ENCODE measurements at places on chromosomes 12 and 14.

- DNase-seq, result no peak
These were observed 1127.4 kb downstream of the LRFN5 start for GRCh38 chr14:42734041-42734440.

DNA sequence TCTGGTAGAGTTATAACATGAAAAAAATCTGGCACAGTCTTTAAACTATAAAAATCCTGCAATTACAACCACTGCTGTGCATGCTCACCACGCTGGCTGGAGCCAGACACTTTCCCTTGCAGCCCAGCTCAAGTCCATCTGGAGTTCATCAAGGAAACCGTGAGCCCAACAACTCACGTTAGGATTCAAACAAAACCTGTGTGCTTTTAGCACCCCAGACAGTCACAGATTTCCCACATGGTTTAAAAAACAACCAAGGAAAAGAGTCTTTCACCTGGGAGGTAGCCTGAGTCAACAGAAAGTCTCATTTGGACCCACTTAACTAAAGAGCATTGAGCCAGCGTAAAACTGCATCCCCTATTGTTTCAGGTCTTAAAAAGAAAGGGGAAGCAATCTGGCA is 4.7 kb downstream of the LRIG3 start:
- DNase-seq, result peak; percentile 67

DNA sequence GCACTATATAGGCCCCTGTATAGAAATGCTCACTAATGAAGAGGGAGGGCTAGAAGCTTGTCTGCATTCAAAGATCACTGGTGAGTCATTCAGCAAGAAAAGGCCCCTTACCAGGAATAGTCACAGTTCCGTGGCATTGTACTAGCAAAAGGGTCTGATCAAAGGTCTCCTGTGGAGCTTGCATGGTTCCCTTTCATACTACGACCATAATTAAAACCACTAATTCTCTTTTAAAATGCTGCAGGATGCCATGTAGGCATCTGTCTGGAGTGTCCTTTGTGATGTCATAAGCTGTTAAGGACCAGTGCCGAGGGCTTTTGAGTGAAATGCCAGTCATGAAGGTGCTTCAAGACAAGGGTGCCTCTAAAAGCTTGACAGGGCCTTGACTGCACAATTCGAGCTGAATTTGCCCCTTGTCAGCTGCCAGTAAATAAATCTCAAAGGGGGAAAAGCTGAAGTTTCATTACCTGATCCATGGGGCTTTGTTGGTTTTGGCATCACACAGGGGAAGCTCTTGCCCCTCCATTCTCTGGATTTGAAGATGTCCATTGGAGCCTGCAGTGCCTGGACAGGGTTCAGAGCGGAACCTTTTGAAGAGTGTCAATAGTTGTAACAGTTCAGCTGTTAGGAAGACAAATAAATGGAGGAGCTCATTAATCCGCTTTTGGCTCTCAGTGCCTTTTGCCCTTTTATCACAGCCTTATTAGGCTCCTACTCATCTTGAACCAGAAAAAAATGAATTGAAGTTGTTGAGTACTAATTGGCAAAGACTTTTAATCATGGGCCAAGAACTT is 69.1 kb downstream of the TMEM260 start:
- DNase-seq, result no peak

- no peak for DNase-seq
These were observed 37.4 kb downstream of the RCOR1 start for GRCh38 chr14:102629808-102630350.

DNA sequence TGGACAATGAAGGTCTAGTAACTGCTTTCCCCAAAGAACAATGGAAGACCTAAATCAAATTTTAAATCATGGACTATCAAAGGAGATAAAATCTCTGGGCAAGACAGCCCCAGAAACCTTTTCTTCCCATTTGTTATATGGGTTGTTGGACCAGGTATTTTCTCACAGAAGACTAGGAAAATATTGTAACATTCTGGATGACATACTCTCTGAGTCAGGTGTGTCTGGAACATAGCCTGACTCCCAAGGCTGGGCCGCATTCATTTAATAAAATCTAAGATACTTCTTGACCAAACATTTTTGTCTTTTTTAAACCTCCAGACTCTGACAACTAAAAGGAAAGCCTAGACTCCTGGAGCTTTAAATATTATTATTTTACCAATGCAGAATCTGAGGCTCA is 87.9 kb downstream of the ATP23 start:
- no peak for DNase-seq

- DNase-seq, result no peak
These were observed 204.5 kb upstream of the PRKD1 start for GRCh38 chr14:30132196-30132595.

GRCh38 chr14:52950898-52951680 is at the start of gene FERMT2:
Gene FERMT2 (minus strand): TSS chr14:52951050. CDS start chr14:52950568, 482 bp downstream.
- peak; percentile 78 for DNase-seq

DNA sequence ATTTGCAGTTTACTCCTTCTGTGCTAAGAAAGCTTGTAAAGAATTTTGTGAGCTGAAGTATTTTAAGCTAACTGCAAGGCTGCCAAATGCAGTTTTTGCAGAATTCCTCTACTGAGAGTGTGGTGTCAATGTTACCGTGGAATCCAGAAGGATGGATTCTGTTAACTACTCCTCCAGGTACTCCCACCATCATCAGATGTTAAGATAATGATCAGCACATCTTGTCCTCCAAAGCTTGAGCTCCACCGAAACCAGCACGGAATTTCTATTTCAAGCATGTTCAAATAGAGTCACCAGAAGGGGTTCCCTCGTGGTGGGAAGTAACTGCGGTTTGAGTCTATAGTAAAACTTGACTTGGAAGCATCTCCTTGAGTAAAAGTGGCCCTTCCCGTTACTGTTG is 64.3 kb upstream of the CDKN3 start:
- no peak for DNase-seq

DNA sequence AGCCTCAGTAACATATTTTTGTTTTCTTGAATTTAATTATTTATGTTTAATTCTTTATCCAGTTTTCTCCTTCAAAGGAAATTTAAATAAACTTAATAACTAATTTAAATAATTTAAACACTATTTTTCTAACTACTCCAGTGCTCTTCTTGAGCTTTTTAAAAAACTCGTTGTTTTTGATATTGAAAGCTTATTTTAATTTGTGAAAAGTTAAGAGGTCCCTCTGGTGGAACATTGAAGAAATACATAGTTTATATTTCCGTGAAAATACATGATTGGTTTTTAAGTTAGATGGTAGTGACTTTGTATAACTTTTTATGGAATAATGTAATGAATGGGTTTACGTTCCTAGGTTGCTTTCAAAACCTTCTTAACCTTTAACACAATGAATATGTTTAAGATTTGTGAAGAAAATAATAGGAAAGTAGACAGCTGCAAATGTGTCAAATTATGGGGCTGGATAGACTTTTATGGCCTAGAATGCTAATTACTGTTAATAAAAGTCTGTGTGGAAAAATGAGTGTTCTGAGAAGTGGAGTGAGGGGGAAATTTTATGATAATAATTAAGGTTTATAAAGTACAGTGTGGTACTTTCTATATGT is 45.9 kb upstream of the MSRB3 start:
- DNase-seq, result peak; percentile 1

- DNase-seq, result peak; percentile 55
These were observed 9.8 kb upstream of the HSP90AA1 start for GRCh38 chr14:102096569-102097188.

- DNase-seq, result no peak
These were observed 95.1 kb upstream of the RFX4 start for GRCh38 chr12:106487664-106488063.

GRCh38 chr12:26119391-26119989 is 5.3 kb downstream of the BHLHE41 start:
- DNase-seq, result no peak

DNA sequence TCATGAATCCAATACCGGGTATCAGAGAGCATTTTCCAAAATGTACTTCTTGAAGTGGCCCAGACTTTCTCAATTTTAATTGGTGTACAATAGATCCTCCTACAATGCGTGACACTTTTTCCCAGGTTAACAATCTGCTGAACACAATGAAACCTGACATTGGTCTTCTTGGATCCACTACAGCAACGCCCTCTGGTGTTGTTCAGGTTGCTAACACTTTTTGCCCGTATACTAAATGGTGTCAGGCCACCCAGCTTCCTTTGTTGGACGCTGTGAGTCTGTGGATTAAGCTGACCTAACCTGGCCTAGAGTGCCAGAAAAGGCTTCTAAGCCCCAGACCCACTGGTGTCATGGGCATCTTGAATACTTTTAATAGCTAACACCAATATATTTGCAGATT is 89.2 kb downstream of the KCNK10 start:
- DNase-seq, result no peak

- no peak for DNase-seq
These were observed 67.6 kb downstream of the PLEKHA5 start for GRCh38 chr12:19196959-19197630.
